IMR-90 (cell line): ENCODE measurements at places on chromosomes 12 and 14.
A peak's percentile ranks its signal among the peaks of the same experiment; 100 is the strongest.

DNA sequence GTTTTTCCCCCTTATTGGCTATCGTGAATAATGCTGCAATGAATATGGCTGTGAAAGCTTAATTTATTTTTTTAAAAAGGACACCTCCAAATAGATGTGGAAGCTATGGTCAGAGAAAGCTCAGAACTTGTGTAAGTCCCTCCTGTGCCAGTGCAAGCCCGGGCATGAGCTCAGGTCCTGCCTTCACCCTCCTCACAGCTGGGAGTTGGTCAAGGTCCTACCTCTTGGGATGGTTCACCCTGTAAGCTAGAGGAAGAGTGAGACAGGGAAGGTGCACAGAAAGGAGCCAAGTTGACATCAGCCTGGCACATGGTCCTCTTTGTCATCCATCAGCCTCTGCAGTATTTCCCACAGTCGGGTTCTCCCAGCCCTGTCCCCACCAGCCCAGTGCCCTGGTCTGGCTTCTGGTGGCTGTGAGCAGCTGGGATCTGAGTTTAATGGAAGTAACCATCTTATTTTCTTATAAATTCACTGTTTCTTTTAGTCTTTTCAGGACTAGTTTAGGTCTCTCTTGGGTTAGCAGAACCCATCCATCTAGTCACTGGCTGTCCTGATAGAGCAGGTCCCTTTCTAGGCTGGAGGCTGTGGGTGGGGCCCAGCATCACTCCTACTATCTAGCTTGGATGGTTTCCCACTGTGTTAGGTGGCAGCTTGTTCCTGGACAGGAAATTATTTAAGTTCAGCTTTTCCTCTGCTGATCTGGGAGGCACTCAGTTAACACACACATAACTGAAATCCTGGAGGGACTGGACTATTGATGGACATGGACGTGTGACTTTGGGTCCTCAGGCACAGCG, 11.8 kb upstream of the PLEKHG3 start:
- no peaks in the 10 kb centered on the region for H3K4me1 ChIP-seq
- H3K4me3 ChIP-seq: no peak overlapping the region
- peaks cover 63% of the 10 kb centered on the region for H3K27me3 ChIP-seq
- no peak for DNase-seq
- H3K36me3 ChIP-seq: no peaks in the 10 kb centered on the region

DNA sequence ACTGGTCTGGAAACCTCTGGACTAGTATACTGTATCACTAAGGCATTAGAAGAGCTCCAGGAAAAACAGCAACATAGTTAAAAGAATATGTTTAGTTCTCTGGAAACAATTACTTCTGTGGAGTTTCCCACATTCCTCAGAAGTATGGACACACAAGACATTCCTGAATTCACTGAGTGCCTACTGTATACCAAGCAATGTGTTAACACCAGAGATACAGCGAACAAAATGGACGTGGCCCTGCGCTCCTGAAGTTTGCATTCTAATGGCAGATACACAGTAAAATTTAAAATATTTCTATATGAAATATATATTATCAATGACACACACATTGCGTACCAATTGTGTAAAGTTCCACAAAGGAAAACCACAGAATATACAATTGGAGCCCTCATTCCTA, 1.1 kb downstream of the ANGEL1 start:
- no peaks in the 10 kb centered on the region for H3K4me1 ChIP-seq
- H3K36me3 ChIP-seq: peaks cover 6% of the 10 kb centered on the region
- H3K27ac ChIP-seq: no peak overlapping the region
- peak overlapping the region; percentile 56; the same call in 1 of the 2 replicates for H3K4me3 ChIP-seq
- peak; percentile 52 for DNase-seq
- peaks cover 2% of the 10 kb centered on the region; the same call in 1 of the 2 replicates for H3K27me3 ChIP-seq

DNA sequence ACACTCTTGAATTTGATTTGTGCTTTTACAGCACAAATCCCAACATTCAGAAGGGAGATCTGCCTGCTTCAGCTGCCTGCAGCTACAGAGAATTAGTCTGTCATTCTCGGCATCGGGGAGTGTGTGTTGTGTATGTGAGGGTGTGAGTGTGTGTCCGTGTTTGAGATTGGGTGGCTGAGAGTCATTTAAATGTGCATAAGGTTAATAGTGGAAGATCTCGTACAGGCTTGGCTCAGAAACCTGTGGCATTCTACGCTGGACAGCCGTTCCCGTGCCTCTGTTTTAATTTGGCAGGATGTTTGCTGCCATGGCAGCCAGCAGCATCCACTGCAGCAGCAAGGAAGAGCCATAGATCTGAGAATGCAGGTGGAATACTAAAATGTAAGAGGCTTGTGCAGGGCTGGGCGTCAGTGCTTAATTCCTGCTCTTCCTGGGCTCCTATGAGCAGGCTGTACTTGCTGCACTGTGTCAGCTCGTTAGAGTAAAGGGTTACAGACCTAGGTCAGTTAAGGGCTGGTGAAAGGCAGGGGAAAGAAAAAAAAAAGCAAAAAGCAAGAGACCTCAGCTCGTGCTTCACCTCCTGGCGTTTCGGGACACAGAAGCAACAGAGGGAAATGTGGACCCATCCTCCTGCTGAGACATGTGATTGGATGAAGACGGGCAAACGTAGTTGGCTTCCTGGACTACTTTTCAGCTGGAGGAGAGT, 205.4 kb downstream of the NAV3 start:
- H3K27ac ChIP-seq: peak overlapping the region; percentile 26; the same call in 1 of the 2 replicates
- H3K4me1 ChIP-seq: peaks cover 13% of the 10 kb centered on the region
- peak overlapping the region; percentile 12 for H3K4me3 ChIP-seq
- no peaks in the 10 kb centered on the region for H3K27me3 ChIP-seq

DNA sequence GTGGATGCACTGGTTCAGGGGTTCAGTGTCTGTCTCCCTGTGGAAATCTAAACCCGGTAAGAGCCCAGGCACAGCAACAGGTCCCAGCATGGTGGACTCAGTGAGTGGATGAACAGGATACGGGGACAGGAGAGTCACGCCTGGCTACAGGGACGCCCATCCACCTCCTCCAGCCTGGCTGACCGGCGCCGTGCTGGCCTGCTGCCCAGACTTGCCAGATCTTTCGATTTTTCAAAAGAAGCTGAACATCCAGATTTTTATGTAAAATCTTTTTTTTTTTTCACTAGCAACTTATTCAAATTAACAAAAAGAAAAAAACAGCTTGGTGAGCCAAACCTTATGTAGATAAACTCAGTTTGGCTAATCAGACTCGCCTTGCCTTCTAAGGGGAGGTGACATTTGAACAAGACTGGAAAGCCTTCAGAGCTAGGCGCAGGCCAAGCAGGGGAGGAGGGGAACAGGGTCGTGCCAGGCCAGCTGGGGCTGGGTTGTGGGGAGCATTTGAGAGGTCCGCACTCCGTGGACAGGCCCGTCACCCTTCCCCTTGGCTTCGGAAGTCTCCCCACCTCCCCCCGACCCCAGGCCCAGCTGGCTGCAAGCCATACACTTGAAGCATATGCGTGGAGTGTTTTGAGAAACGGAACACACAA, 87.8 kb upstream of the NCOR2 start:
- H3K27me3 ChIP-seq: no peaks in the 10 kb centered on the region
- DNase-seq: peak; percentile 62
- H3K36me3 ChIP-seq: no peaks in the 10 kb centered on the region
- no peak overlapping the region for H3K4me3 ChIP-seq

DNA sequence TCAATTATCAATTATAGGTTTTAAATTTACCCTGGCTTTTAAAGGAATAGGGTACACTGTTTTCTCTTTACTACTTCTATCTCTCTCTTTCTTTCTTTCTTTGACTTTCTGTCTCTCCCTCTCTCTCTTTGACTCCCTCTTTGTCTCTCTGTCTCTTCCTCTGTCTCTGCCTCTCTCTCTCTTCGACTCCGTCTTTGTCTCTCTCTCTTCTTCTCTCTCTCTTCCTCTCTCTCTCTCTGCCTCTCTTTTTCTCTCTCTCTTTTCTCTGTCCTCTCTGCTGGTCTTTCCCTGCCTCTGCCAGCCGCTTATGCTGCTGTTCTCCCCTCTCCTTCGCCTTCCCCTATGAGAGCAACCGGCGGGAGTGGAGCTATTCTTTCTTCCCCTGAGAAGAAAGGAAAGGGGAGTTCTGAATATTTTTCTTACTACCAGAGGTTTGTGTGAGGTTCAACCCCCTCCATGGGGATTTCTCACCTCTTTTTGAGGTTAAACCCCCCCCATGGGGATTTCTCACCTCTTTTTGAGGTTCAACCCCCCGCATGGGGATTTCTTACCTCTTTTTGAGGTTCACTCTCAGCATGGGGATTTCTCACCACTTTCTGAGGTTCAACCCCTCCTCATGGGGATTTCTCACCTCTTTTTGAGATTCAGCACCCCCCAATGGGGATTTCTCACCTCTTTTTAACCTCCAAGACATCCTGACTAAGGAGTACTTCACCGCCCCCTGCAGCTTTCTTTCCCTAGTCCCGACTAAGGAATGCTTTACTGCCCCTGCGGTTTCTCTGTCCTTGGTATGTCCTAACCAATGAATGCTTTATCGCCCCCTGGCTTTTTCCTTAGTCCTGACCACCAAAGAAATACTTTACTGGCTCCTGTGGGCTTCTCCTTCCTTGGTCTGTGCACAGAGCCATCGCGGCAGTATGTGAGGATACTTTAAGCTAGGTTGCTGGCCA, 27.4 kb upstream of the DDHD1 start:
- H3K4me1 ChIP-seq: no peaks in the 10 kb centered on the region
- H3K27me3 ChIP-seq: peaks cover 7% of the 10 kb centered on the region; the same call in 1 of the 2 replicates
- H3K36me3 ChIP-seq: no peaks in the 10 kb centered on the region
- peak; percentile 32 for DNase-seq
- no peak overlapping the region for H3K27ac ChIP-seq
- H3K4me3 ChIP-seq: no peak overlapping the region

- no peak overlapping the region for H3K4me3 ChIP-seq
- no peak for DNase-seq
- H3K27ac ChIP-seq: no peak overlapping the region
- H3K27me3 ChIP-seq: no peaks in the 10 kb centered on the region
- H3K4me1 ChIP-seq: no peaks in the 10 kb centered on the region
Measured at GRCh38 chr12:39571351-39571750, 48.3 kb downstream of the ABCD2 start.

- H3K36me3 ChIP-seq: no peaks in the 10 kb centered on the region
- peak; percentile 52 for DNase-seq
- no peaks in the 10 kb centered on the region for H3K4me1 ChIP-seq
- no peaks in the 10 kb centered on the region for H3K27me3 ChIP-seq
- no peak overlapping the region for H3K4me3 ChIP-seq
Measured at GRCh38 chr12:125340791-125341190, 275.6 kb downstream of the AACS start.

GRCh38 chr14:95488376-95489213, 27.9 kb downstream of the SYNE3 start:
- H3K27me3 ChIP-seq: no peaks in the 10 kb centered on the region
- peak; percentile 27 for DNase-seq
- peaks cover 19% of the 10 kb centered on the region for H3K4me1 ChIP-seq
- no peak overlapping the region for H3K4me3 ChIP-seq
- H3K36me3 ChIP-seq: no peaks in the 10 kb centered on the region

GRCh38 chr12:107035733-107036132, 48.8 kb upstream of the MTERF2 start:
- H3K36me3 ChIP-seq: no peaks in the 10 kb centered on the region
- H3K27me3 ChIP-seq: no peaks in the 10 kb centered on the region
- H3K27ac ChIP-seq: no peak overlapping the region
- H3K4me1 ChIP-seq: no peaks in the 10 kb centered on the region

DNA sequence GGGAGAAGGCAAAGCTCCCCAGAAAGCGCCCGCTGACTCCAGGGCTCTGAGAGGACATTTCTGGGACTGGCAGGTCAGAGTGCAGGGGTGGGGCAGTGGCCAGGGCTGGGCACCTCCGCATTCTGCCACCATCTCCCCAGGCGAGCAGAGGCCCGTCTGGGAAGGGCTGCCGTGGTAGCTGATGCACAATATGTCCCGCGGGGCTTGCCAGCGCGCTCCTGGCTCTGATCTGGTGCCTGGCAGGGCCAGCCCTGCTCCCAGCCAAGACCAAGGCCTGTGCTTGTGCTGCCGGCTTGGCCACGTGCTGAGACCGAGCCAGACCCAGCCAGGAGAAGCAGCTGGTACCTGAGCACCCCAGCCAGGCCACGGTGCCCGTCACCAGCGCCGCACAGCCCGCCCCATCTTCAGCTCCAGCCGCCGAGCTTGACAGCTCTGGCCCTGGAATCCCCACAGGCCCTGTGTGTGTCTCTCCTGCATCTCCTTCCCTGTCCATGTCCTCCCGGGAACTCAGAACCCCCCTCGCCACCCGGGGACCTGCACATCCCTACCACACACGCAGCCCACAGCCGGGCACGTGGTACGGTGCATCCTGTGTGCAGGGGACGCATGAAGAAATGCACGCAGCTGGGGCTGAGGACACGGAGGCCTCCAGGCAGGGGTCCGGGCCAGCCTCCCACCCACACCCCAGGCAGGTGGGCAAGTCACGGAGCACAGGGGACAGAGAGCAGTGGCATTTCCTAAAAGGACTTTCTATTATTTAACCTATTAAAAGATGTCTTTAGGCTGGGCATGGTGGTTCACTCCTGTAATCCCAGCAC, 68.6 kb upstream of the C14orf180 start:
- no peak overlapping the region for H3K4me3 ChIP-seq
- H3K4me1 ChIP-seq: no peaks in the 10 kb centered on the region
- no peak overlapping the region for H3K27ac ChIP-seq
- H3K27me3 ChIP-seq: no peaks in the 10 kb centered on the region
- DNase-seq: no peak

DNA sequence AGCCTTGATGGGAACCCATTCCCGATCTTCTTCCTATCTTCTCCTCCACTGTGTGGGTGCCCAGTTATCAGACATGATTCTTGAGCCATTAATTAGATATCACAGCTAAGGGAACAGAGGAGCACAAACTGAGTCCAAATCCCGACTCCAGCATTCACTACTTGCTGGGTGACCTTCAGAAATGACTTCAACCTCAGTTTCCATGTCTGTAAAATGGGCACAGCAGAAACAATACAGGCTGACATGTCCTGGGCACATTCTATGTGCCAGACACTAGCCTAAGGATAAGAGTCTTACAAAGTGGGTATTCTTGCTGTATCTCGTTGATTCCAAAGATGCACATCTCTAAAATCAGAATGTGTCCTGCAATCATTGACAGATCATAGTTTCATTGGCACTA, 128.7 kb upstream of the NOS1 start:
- DNase-seq: no peak
- H3K36me3 ChIP-seq: no peaks in the 10 kb centered on the region
- H3K4me1 ChIP-seq: no peaks in the 10 kb centered on the region
- H3K27me3 ChIP-seq: no peaks in the 10 kb centered on the region

GRCh38 chr12:15886372-15887042, 4.3 kb downstream of the STRAP start:
- no peak overlapping the region for H3K27ac ChIP-seq
- H3K27me3 ChIP-seq: no peaks in the 10 kb centered on the region
- DNase-seq: no peak
- peaks cover 9% of the 10 kb centered on the region for H3K4me1 ChIP-seq
- H3K4me3 ChIP-seq: no peak overlapping the region

DNA sequence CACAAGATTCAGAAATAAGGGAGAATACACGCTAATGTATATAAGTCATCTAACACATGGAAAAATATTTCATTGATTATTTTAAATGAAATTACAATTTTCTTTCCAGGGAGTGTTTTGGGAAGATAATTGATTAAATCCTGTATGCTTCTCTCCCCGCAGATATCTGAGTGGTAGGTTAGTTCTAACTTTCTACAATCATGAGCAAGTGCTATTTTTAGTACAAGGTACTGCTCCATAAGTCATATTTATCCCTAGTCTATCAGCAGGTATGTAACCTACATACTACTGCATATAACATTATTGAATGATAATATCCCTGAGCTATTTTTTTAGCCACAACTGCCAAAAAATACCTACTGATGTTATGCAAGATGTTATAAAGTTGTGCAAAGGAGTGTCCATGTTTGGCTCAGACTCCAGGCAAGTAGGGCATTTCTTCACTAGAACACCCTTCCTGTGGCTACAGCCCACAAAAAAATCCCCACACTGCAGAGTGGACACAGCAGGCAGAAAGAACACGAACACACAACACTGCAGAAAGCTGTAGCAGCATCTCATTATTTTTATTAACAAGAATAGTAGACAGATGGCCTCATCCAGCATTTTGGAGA, 87.0 kb downstream of the SEC23A start:
- H3K4me1 ChIP-seq: 0 out of 2 replicates have a peak, but pooled peaks cover 2% of the 10 kb centered on the region
- no peaks in the 10 kb centered on the region for H3K27me3 ChIP-seq
- no peak overlapping the region for H3K27ac ChIP-seq
- DNase-seq: peak; percentile 13
- no peak overlapping the region for H3K4me3 ChIP-seq
